Stimulated activated CD4-positive, alpha-beta T cell treated with anti-CD3 and anti-CD28 coated beads, Interleukin-12 subunit alpha, Interleukin-12 subunit beta, amount 100 ng/mL, for 48 hours (primary cell): ENCODE measurements at places on chromosomes 7 and 10.

DNA sequence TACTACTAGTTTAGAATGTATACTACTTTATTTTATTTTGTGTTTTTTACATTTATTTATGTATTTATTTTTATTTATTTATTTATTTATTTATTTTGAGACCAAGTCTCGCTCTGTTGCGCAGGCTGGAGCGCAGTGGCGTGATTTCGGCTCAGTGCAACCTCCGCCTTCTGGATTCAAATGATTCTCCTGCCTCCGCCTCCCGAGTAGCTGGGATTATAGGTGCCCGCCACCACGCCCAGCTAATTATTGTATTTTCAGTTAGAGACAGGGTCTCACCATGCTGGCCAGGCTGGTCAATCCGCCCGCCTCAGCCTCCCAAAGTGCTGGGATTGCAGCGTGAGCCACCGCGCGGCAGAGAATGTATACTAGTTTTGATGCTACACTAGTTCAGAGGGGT is 2.0 kb upstream of the PARD3 start:
- no peak for DNase-seq

- DNase-seq: no peak
Observed at GRCh38 chr7:47852330-47853245, 95.7 kb downstream of the PKD1L1 start.

- no peak for DNase-seq
Observed at GRCh38 chr7:49346195-49346899, 422.0 kb downstream of the CDC14C start.

- no peak for DNase-seq
Observed at GRCh38 chr7:159036916-159037605, 107.6 kb downstream of the VIPR2 start.

GRCh38 chr7:99115379-99115778 is 28.5 kb downstream of the SMURF1 start:
- DNase-seq: no peak
